ENCODE measurements at places on chromosomes 11 and 22.

- DNase-seq: no peak
Observed at GRCh38 chr11:93845181-93846092, 5.0 kb downstream of the VSTM5 start.

- no peak for DNase-seq
Observed at GRCh38 chr11:119696378-119697222, 32.4 kb downstream of the NECTIN1 start.

DNA sequence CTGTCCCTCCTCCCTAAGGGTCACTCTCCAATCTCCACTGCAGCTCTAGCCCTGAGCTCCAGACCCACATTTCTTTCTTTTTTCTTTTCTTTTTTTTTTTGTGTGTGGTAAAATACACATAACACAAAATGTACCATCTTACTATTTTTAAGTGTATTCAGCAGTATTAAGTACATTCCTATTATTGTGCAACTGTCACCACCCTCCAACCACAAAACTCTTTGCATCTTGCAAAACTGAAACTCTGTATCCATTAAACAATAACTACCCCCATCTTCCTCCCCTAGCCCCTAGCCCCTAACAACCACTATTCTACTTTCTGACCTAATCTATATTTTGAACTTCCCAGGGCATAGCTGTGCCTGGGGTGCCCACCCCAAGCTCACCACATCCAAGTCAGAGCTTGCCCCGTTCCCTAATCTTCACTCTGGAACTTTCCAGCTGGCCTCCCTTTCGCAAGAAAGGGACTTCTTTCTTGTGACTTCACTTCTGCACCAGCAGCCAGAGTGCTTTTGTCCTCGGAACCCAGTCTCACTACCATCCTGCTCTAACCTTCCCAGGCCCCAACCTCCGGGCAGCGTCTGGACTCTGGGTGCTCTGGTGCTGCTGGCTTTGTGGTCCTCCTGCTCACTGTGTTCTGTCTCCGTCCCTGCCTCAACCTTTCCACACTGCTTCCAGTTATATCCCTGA lies 30.7 kb downstream of the PARVG start:
- no peak for DNase-seq

DNA sequence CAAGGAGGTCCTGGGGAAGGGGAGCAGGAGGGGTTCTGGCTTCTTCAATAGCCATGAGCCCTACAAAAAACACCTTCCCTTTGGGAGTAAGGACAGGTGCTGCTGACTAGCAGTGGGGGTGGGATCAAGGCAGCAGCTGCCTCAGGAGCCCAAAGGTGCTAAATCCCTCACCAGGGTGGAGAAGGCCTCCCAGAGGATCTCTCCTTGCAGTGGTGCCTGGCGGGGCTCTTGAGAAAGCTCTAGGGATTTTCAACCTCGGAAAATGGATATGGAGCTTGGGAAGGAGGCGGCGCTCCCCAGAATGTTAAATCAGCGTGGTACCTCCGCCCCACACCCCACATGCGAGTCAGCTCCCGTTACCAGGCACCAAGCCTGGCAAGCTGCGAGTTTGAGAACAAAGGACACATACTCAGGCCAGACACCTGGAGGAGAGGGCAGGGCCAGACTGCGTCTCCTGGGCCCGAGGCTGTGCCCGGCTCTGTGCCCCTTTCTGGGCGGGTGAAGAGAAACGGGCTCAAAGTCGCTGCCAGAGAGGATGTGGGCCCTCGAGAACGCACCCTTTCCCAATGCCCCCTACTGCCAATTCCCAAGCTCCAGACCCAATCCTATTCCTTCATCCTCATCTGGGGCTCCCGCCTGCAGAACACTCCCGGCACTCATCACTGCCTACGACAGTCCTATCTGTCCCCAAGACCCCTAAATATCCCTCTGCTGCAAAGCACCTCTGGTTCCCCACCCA lies 139.0 kb downstream of the BRD1 start:
- no peak for DNase-seq

DNA sequence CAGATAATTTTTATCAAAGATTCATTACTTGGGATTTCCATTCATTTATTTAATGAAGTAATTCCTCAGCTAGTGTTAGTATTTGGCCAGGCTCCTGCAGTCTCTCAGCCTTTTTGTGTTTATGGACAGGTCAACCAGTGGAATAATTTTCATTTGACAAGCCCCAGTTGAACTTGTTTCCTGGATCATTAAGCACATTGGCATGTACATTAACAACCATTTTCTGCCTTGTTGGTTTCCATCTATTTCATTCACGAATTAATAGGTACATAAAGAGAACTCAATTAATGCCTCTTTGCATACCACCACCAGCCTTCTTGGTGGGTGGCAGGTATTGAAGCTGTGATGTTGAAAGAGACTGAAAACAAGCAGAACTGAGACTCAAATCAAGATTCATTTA lies 745.2 kb downstream of the KCNA4 start:
- DNase-seq: no peak

All from thoracic aorta (tissue), 2 donors.